ENCODE measurements at places on chromosomes 13 and 19. TPM values are rescaled to one million over a fixed set of nuclear protein-coding genes. Genes with fewer than 3 reads are reported as not detected.

Gene PCDH9
- total RNA-seq: 19.0 TPM

Gene TPTE2
- total RNA-seq: 0.44 TPM

Gene PNMA8A
- total RNA-seq: 6.4 TPM

Gene ETFB
- 73.4 TPM for total RNA-seq

Gene SIPA1L3
- 60.4 TPM for total RNA-seq

Gene PIAS4
- total RNA-seq: 27.3 TPM

Gene IGFLR1
- 14.7 TPM for total RNA-seq

Gene FFAR2
- 0.36 TPM for total RNA-seq

Gene TSHZ3
- 23.6 TPM for total RNA-seq

Gene HNRNPA1L2
- total RNA-seq: 11.4 TPM

Gene LAMP1
- 223 TPM for total RNA-seq

Gene GJA3
- 0.13 TPM for total RNA-seq

Gene CRB3
- 23.6 TPM for total RNA-seq

All from ureter (tissue), 1 donor.